ENCODE measurements at places on chromosomes 7 and 10. TPM values are rescaled to one million over a fixed set of nuclear protein-coding genes. Genes with fewer than 3 reads are reported as not detected.

- DNase-seq, result peak; percentile 93
Measured at GRCh38 chr10:29496341-29497162, 138.2 kb downstream of the SVIL start.

The PILRA gene
- total RNA-seq, result 0.36 TPM

DNA sequence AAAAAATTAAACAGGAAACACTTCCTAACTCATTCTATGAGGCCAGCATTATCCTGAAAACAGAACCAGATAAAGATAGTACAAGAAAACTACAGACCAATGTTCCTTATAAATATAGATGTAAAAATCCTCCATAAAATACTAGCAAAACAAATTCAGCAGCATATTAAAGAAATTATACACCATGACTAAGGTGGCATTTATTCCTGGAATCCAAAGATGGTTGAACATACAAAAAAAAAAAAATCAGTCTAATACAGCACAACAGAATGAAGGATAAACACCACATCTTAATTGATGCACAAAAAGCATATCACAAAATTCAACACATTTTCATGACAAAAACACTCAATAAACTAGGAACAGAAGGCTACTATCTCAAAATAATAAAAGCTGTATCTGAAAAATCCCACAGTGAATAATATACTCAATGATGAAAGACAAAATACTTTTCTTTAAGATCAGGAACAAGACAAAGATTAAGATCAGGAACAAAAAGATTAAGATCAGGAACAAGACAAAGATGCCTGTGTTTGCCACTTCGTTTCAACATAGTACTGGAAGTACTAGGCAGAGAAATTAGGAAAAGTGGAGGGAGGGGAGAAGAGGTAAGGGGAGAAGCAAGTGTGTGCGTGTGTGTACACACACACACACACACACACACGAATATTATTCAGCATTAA lies 95.6 kb downstream of the SNX13 start:
- DNase-seq, result no peak

The ABCB1 gene
- total RNA-seq, result not detected

DNA sequence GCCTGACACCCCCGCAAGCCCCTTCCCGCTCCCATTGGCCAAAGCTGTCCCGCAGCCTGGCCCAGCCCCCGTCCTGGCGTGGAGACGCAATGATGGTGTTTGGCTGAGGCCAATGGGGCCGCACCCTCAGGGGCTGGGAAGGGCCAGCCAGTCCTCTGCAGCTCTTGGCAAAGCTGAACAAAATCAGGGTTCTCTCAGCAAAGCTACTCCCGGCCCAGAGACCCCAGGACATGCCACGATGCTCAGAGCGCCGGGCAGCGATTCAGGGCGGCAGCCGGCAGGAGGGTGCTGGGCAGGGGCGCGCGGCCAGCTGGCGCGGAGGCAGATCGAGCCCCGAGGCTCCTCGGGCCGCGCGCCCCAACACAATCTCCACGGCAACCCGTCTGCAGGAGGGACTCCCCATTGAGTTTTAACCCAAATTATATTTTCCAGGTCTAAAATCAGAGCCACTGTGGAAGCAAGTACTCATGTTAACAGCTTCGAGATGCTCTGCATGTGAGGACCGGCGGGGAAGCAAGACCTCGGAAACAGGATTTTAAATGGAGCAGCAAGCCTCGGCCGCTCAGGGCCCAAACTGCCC lies 8.8 kb upstream of the CNPY1 start:
- no peak for DNase-seq

DNA sequence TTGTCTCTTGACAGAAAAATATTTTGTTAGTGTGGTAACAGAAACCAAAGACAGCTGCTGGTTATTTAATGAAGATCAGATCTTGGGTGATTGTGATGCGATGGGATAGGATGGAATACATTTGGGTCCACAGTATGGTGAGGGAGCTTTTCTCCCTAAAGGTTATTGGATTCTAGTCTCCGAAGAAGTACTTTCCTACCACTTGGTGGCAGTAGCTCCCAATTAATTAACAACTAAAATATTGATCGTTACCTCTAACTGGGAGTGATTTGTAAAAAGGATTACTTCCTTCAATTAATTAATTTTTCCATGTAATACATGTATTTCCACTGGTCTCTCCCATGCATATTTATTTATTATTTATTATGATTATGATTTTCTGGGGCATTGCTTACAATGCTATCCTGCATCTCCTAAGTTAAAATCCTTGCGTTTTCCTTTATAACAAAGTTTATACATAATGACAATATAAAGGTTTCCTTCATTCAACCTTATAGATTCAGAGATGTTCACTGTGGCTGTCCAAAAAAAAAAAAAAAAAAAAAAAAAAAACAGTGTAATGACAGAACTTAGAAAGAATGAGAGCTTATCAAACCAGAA lies 25.6 kb downstream of the TMEM196 start:
- DNase-seq, result peak; percentile 25

DNA sequence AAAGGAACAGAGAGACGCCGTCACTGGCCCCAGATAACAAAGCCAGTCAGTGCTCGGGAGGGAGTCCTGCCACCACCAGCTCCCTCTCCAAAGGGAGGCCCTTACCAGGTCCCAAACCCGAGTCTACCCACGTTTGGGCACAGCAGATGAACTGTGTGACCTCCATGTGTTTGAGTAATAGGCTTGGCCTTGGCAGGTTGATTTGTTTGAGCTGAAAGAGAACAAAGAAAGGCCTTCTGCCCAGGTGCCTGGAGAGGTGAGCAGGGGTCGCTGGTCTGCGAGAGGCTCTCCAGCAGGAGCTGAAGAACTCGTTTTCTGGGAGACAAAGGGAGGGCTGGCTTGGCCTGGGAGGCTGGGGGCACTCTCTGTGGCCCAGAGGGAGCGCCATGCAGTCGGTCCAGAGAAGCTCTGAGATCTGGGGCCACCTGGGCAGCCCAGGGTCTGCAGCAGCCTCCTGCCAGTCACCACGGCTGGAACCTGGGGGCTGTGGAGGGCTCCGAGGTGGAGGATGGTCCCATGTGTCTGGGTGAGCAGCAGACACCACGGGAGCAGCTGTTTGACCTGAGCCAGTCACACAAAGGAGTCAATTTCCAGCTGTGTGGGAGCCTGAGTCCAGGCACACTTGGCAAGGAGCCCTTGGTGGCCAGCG lies 99.7 kb downstream of the PAXIP1 start:
- peak; percentile 49 for DNase-seq

GRCh38 chr7:96236198-96237039 lies 85.5 kb downstream of the SLC25A13 start:
- DNase-seq, result no peak

The PNLIPRP3 gene
- total RNA-seq, result 0.59 TPM

The ADGRA1 gene
- total RNA-seq, result not detected

GRCh38 chr10:120979435-120980278 lies 128.5 kb downstream of the WDR11 start:
- DNase-seq, result peak; percentile 71

GRCh38 chr7:80357530-80357929 lies 154.3 kb downstream of the GNAT3 start:
- DNase-seq, result no peak

The MYL7 gene
- total RNA-seq, result not detected

- DNase-seq, result peak; percentile 41
Measured at GRCh38 chr10:73877533-73878160, 3.3 kb upstream of the CAMK2G start.

- DNase-seq, result no peak
Measured at GRCh38 chr7:95264363-95264891, 59.9 kb downstream of the PON1 start.

GRCh38 chr7:104328296-104328969 lies at the start of gene LHFPL3:
LHFPL3 (plus strand) TSS chr7:104328603.
- peak; percentile 39 for DNase-seq

GRCh38 chr10:62053860-62054259 lies 152.4 kb downstream of the ARID5B start:
- DNase-seq, result no peak

GRCh38 chr10:101568054-101568745 lies 19.9 kb downstream of the POLL start:
- DNase-seq, result no peak

DNA sequence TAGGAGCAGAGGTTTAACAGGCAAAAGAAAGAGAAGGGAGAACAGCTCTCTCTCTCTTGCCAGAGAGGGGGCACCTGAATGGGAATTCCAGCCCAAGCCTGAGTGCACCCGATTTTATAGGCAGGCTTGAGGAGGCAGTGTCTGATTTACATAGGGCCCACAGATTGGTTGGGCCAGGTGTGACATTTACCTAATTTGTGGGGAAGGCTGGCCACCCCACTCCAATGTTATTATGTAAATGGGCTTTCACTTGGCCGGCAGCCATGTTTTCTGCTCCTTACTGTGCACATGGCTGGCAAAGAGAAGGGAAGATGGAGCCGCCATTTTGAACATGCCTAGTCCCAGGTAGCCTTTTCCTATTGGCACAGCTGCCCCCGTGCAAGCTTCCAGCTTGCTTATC lies 735.5 kb upstream of the AUTS2 start:
- no peak for DNase-seq

- peak; percentile 99 for DNase-seq
Measured at GRCh38 chr7:73557397-73558257, at the start of gene BCL7B. BCL7B (minus strand) TSS chr7:73557690; CDS start chr7:73557578, 112 bp downstream.

The CDC14C gene
- total RNA-seq, result 0.29 TPM

The C7orf57 gene
- total RNA-seq, result under 0.01 TPM

GRCh38 chr7:107969856-107970255 lies 33.1 kb downstream of the LAMB1 start:
- DNase-seq, result no peak

GRCh38 chr10:22589851-22590514 lies 124.4 kb downstream of the PIP4K2A start:
- no peak for DNase-seq

The TMEM26 gene
- 6.5 TPM for total RNA-seq

DNA sequence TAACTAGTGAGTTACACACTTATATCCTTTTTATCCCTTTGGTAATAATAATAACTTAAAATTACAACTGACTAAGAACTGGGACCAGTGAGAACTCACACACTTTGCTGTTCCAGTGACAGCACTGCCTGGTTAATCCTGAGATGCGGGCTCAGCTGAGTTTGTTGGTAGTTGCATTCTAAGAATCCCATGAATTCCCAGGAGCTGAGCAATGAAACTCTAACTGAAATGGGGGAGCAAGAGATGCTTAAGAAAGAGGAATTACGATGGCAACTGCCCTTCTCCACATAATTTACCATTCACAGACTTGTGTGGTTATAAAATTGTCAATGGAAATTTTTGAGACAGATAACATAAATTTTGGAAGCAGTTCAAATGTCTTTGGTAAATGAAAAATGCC lies 659.4 kb downstream of the MAGI2 start:
- DNase-seq, result no peak

- DNase-seq, result peak; percentile 77
Measured at GRCh38 chr7:98993024-98993897, 114.9 kb downstream of the TRRAP start.

DNA sequence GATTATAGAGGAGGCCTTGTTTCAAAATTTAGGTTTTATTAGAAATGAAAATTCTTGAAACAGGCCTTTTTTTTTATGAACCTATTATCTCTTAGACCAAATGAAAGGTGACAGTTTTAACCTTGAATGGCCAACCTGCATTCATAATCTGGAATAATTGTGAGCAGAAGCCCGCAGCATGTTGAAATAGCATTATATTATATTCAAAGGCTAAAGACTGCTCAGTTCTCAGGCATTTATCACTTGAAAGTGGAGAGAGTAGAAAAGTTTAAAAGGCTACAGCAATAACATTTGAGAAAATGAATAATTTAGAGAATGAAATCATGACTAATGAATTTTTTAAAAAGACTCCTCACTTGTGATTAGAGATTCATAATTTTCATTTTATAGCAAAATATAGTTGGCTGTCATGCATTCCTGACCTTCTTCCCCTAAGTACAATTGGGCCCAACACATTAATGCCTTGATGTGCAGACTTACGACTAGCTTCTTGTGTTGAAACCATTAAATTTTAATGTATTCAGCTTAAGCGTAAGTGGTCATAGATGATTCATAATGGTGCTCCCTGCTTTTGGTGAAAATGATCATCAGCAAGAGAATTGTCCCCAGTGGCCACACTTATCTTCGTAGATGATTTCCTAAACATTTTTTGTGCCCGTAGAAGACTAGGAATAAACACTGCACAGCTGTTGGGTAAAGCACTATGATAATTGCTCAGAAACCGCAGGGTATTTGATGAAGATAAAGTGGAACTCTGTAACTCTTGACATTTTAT lies 346.6 kb upstream of the BMPER start:
- no peak for DNase-seq

- no peak for DNase-seq
Measured at GRCh38 chr7:143147070-143147469, 15.2 kb downstream of the PIP start.

The FXYD4 gene
- not detected for total RNA-seq

The NKX6-2 gene
- not detected for total RNA-seq

The MRLN gene
- not detected for total RNA-seq

The FRA10AC1 gene
- total RNA-seq, result 8.7 TPM

DNA sequence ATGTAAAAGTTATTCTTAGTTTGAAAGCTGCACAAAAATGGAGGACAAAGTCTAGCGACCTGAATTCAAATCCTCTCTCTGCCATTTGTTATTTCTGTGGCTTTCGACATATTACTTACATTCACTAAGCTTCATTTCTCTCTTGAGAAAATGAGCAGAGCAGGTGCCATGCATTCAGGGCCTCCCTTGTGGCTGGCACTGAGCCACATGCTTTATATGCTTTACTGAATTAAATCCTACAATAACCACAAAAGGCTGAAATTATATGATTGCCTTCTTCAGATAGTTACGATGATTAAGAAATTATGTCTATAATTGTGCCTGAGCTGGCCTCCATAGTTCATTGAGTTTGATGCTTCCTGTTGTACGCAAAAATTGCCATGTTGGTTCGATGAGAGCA lies 98.7 kb downstream of the NPSR1 start:
- DNase-seq, result no peak

DNA sequence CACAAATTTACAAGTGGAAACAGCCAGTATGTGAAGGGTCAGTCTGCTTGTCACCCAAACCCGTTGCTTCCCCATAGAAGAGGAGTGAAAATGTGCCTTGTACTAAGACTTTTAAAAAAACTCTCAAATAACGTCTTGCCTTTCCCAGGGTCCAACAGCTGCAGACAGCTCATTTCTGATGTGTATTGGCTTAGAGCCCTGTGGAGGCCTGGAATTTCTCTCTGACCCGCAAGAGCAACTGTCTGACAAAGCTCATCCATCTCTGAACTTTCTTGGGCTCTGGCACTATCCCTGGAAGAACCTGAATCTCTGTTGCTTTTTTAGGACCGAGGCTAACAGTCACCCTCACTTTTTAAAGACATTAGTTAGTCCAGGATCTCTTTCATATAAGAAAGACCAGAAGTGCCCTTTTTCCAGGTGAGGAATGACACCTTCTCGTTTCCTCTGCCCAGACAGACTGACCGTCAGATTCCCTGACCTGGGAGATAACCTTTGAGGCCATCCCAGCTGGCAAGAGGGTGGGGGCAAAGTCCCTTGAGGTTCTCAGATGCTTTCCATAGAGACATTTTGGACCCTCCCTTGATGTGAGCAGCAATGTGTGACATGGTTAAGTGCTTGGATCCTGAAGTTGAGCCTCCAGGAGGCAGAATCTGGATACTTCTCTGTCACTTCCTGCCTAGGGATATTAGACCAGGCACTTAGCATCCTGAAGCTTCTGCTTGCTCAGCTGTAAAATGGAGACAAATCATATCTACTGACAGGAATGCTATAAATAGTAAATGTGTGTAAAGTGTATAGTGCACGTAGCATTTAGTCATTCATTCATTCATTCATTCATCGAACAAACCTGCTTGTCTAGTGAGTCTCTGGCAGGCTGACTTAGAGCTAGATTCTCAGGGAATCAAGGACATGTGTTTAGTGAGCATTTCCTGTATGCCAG lies 4.5 kb upstream of the NODAL start:
- DNase-seq, result peak; percentile 87

GRCh38 chr10:8404721-8405120 lies 350.2 kb downstream of the GATA3 start:
- DNase-seq, result no peak

All from osteoblast (primary cell).